Right lung (tissue), 10 donors: ENCODE measurements at places on chromosomes 3 and 15. TPM values are rescaled to one million over a fixed set of nuclear protein-coding genes. Genes with fewer than 3 reads are reported as not detected.

The HES1 gene
- polyA plus RNA-seq, result 105 TPM

- DNase-seq, result no peak
These were observed 160.1 kb downstream of the RSRC1 start for GRCh38 chr3:158269942-158270341.

The AQP9 gene
- not detected for polyA plus RNA-seq

GRCh38 chr15:78020007-78020406 lies 57.5 kb downstream of the TBC1D2B start:
- DNase-seq, result no peak
